ENCODE measurements at places on chromosomes 4 and X.

GRCh38 chr4:16739997-16740624, 158.3 kb downstream of the LDB2 start:
- DNase-seq, result no peak

- DNase-seq, result no peak
Measured at GRCh38 chrX:121836000-121836399, 788.6 kb downstream of the GLUD2 start.

- DNase-seq, result no peak
Measured at GRCh38 chrX:10120331-10120730, 36.4 kb upstream of the CLCN4 start.

GRCh38 chr4:52979821-52980590, 117.9 kb downstream of the RASL11B start:
- no peak for DNase-seq

DNA sequence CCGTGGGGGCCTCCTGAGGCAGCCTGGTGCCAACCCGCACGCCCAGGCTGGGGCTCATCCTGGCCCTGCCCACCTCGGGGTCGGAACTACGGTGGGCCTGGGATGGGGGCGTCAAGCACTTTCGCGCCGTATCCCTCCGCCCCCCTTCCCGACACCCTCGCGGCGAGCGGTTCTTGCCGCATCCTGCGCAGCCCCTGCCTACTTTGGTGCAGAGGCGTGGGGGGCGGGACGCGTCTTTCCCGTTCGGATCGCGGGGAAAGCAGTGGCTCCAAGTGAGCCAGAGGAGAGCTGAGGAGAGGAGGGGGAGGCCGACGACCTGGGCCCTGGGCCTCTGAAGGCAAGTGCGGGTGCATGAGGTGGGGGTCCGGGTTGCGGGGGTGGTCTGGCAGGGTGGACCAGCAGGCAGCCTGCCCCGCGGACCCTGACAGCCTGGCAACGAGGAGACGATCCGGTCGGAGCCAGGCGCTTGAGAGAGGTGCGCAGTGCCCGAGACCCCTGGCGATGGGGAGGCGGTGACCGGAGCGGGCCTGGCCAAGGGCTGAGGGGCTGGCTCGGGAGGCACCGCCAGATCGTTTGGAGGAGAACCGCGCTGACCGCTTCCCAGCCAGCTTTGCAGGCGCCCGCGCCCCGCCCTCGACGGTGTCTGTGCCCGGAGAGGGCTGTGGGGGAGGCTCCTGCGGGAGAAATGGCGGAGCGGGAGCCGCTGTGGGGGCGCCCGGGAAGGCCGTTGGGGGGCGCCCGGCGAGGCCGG, at the start of gene GPRASP2:
GPRASP2 (plus strand) TSS at position 233 of the 751 bp plus-strand sequence. CDS start 2,422 bp downstream, outside the sequence.
- DNase-seq, result peak; percentile 39

GRCh38 chr4:7651461-7651921, 216.8 kb upstream of the PSAPL1 start:
- peak; percentile 63 for DNase-seq

- DNase-seq, result peak; percentile 21
Measured at GRCh38 chr4:10161146-10161545, 44.5 kb upstream of the WDR1 start.

GRCh38 chrX:112822892-112823291, 17.7 kb downstream of the AMOT start:
- DNase-seq, result no peak

GRCh38 chr4:1494416-1495315, 88.4 kb upstream of the NKX1-1 start:
- no peak for DNase-seq

DNA sequence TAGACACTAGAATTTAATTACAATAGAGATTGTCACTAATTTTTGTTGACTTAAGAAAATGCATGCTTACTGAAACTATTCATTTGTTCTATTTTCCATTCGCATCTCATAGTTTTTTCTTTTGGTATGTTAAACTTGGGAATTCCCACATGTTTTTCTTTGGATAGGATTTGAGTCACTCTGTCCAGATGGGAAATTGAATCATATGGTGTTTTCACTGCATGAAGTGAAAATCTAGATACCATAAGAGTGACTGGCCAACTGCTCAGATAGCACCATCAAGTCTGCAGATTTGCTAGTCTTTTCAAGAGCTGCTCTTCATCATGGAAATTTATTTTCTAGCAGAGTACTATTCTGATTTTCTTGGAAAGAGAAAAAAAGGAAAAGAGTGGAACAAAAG, 172.6 kb downstream of the FAM47B start:
- DNase-seq, result peak; percentile 67

- DNase-seq, result no peak
Measured at GRCh38 chrX:3950373-3950772, 236.9 kb upstream of the PRKX start.

DNA sequence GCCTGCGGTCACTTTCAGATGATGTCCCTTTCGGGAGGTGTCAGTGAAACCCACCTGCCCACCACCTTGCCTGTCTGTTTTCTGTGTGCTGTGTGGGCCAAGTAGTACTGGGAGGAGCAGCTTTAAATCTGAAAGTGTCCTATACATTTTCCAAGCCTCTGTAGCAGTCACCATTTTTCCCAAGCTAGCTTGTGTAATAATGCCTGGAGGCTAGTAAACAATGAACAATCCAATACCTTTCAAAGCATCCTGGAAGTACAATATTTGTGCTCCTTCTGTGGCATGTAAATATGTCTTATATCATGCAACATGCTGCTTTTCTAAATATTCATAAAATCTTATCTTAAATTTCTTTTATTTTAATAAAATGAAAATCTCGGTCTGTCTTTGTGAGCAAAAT, 111.6 kb upstream of the C1GALT1C1 start:
- DNase-seq, result no peak

DNA sequence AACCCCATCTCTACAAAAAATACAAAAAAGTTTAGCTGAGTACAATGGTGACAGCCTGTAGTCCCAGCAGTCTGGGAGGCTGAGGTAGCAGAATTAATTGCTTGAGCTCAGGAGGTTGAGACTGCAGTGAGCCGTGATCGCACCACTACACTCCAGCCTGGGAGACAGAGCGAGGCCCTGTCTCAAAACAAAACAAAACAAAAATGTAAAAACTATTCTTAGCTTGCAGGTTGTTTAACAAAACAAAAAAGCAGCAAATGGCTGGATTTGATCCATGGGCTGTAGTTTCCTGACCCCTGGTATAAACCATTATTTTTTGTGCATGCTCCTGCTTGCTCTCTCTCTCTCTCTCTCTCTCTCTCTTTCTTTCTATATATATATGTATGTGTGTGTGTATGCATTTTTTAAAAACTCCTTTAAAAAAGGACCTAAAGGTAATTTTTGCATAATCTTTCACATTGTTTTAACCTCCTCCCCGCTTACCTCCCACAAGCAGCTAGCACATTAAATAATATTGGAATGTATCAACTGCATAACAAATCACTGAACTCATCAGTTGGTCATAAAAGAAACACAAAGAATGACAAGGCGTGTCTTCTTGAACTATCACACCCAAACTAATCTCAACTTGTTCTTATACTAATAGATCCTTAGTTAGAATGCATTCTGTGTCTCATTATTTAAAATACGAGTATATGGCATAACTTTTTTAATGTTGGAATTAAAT, 4.8 kb downstream of the AREG start:
- DNase-seq, result peak; percentile 56

DNA sequence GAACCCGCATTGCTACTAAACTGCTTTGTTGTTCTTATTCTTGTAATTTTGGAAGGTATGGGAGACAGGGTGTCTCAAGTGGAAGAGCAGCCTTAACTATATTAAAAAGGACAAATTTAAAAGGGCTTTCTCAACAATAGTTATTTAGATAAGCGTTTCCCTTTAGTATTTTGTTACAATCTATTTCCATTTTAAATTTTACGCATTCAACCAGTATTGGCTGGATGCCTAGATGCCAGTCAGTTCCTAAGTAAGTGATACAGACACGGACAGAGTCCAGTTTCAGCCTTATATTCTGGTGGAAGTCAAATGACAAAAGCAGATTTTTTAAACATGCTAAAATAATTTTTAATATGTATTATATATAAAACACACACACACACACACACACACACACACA, 28.3 kb downstream of the FAT1 start:
- DNase-seq, result no peak

GRCh38 chr4:147772459-147772969, 40.6 kb downstream of the ARHGAP10 start:
- DNase-seq, result peak; percentile 88

- peak; percentile 8 for DNase-seq
Measured at GRCh38 chr4:132071815-132072214, 1077.3 kb upstream of the PCDH10 start.

DNA sequence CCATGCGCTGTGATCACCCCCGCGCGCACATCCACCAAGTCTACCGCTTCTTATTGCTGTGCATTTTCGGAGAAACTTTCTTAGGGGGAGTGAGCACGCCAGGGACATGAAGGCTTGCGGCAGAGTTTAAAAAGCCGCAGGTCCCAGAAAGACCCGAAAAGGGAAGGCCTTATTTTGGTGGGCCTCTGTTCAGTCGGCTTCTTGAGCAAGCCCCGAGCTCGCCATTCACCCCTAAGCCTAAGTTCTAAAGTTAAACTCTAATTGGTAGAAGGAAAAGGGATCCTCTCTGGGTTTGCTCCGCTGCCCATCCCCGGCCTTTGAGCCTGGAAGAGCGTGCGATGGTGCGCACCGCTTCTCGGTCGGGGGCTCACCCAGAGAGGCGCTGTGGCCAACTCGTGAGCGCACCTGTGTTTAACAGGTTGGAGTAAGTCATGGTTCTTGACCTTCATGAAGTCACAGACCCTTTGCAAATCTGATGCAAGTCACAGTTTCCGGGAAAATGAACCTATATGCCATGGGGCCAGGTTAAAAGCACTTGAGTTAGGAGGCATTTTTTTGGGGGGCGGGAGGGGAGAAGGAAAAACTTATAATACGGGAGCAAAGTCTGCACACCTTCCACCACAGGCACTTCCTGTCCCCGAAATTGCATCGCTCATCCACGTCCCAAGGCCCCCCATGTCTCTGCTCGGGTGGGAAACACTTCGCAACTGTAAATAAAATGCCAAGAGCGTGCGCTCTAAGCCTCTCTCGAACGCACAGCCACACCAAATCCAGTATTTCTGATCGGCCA, 1.9 kb downstream of the PHOX2B start:
- no peak for DNase-seq

DNA sequence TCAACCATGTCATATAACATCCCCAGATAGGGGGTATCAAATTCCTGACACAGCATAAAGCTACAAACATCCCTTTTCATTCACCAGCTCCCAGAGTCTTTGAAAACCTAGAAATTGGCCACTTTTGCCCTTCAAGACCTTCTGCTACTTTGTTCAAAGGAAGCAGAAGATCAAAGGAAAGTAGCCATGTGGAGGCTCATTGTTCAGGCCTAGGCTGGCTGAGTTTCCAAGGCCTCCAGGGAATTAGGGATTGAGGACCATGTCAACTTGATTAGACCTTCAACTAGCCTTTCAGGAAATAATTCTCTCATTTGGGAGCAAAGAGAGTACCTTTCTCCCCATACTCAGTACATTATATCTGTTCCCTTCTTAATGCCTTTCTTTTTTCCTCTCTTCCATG, 66.8 kb upstream of the ATXN3L start:
- DNase-seq, result no peak

- peak; percentile 5 for DNase-seq
Measured at GRCh38 chrX:68292471-68292870, 140.8 kb downstream of the OPHN1 start.

DNA sequence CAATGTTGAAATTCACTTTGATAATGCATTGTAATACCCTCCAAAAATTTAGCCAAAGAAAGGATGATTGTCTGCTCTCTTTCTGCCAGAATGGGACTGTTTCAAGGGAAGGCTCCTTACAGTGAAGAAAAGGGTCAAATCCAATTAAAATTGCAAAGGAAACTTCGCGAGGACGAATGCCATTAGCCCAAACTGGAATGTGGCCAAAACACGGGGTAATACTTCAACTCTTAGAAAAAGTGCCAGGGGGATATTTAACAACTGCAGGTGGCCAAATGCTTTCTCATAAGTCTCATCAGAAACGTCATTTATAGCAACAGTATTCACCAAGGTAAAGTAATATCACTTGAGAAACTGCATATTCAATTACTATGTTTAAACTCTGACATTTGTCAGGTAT, 29.0 kb downstream of the NKX3-2 start:
- no peak for DNase-seq

- peak; percentile 0 for DNase-seq
Measured at GRCh38 chrX:5051831-5052491, 1176.7 kb downstream of the NLGN4X start.

- no peak for DNase-seq
Measured at GRCh38 chr4:169233691-169234090, 37.1 kb downstream of the SH3RF1 start.

- DNase-seq, result no peak
Measured at GRCh38 chr4:106893395-106893881, 142.7 kb downstream of the DKK2 start.

DNA sequence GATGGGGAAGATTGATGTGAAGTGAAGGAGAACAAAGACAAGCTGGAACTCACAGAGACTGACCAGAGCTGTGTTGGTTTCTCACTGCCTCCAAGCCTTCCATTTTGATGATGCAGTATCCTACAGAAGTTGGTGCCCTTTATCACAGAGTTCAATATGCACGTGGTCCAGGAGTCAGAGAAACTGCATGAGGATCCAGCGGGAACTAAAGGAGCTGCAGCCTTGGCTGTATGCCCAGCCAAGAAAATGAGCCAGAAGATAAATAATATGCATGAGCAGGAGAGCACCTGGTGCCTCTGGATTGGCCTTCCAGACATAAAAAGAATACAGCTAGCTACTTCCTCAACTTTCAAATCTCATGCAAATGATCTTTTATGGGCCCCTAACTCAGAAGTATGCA, 44.3 kb upstream of the DCLK2 start:
- peak; percentile 16 for DNase-seq

GRCh38 chr4:157294575-157294974, 74.0 kb downstream of the GRIA2 start:
- no peak for DNase-seq

DNA sequence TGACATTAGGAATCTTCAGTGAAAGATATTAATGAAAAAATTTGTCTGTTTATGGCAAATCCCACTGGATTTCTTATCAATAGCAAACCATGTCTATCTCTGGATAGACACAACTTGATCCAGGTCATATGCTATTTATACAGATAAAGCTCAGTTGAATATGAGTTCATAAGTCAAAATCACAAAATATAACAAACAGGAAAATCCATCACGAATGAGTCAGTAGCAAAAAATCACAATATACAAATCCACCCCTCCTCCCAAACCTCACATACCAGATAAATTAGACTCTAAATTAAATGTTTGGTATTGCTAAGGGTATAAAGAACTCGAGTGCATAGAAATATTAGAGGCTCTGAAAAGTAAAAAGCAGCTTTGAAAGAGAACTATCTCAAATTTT, 420.5 kb downstream of the TLL1 start:
- peak; percentile 44 for DNase-seq

- DNase-seq, result peak; percentile 38
Measured at GRCh38 chrX:76183289-76184049, 10.6 kb downstream of the PBDC1 start.

- no peak for DNase-seq
Measured at GRCh38 chr4:89570931-89571330, 263.3 kb upstream of the GPRIN3 start.

GRCh38 chr4:156571146-156571545, 400.5 kb downstream of the PDGFC start:
- no peak for DNase-seq

DNA sequence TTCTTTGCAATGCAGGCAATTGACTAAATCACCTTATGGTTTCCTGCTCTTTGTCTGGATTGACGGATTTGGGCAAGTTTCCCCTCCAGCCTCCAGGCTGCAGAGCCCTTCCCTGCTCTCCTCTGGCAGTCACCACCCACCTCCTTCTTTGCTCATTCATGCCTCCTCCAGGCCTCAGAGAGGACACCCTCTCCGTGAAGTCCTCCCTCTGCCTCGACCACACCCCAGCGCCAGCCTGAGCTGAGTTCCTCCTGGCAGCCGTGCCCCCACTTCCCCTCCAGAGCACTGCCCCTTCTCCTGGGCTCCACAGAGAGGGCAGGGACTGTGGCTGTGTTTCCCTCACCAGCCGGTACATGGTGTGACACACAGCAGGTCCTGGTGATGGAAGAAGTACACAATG, 53.7 kb downstream of the DCTD start:
- no peak for DNase-seq

Measured in EL (cell line).